ENCODE measurements at places on chromosomes 2 and 18.

DNA sequence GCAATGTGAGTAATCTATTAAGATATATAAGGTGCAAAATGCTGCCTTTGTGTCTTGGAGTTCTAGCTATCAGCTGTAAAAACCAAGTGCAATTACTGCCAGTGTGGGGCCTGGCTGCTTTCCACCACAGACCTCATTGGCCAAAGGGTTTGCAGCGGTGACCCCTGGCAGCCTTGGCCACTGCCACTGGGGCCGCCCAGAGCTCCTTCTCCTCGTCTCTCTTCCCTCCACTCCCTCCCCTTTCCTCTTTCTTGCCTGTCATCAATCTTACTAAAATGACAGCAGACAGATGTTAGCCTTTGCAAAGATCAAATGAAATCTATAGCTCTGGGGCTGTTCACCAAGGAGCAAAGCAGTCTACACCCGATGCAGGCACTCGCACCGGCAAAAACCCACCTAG is 986.3 kb downstream of the BCL11A start:
- no peak for DNase-seq

DNA sequence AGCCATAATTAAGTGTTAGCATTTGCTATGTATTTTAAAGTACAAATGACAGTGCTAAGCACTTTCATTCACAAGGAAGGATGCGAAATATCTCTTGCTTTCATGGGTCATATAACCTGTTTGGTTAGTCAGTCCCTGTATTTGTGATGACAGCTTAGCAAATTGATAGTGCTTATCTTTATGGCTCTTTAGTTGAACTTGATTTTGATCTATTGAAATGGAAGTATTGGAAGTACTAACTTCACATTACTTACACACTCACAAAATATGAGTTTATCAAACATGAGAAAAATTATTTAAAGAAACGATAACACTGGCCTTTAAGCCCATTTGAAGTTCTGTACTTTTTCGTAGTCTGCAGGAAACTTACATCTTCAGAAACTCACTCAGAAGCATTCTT is 97.4 kb upstream of the NEUROD1 start:
- no peak for DNase-seq

DNA sequence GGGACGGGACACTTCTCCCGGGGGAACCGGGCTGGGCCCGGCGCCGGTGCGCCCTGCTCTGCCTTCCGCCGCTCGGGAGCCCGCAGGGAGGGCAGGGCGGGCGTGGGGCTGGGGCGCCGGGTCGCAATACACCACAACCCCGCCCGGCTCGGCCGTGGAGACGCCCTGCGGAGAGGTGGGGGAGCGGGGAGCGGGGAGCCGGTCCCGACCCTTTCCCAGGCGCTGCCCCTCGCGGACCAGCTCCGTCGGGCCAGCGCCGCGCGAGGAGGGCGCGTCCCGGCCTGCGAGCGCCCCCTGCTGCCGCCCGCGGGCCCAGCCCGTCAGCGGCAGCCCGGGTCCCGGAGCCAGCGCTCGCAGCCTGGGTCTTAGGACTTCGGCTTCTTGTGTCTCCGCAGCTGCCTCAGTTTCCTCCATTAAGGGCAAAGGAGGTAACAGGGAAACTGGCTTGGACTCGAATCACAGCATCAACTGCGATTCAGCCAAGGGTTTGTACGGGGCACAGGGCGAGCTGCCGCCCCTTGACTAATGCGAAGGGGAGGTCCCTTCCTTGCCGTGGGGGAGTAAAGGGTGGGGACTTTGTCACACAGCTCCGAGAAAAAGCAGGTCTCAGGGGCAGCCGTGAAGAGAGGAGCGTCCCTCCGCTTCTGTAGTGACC is 635 bp upstream of the ADRA2B start:
- DNase-seq, result peak; percentile 69

DNA sequence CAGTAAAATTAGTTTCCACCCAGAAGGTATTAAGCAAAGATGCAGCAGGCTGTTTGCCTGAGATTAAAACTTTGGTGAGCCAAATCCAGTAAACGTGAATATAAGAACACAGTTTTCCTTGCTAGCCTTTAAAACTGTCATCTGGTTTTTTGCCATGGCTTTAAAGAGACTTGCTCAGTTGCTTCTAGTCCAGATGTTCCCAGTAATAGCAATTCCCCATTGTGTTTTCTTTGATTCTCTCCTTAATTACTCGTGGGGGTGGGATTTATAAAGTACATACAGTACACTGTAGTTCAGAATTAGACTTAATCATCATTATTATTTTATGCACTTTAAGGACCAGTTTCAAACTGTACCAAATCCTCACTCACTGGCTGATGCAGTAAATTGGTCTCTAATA is 303.5 kb upstream of the ZNF804A start:
- DNase-seq, result no peak

DNA sequence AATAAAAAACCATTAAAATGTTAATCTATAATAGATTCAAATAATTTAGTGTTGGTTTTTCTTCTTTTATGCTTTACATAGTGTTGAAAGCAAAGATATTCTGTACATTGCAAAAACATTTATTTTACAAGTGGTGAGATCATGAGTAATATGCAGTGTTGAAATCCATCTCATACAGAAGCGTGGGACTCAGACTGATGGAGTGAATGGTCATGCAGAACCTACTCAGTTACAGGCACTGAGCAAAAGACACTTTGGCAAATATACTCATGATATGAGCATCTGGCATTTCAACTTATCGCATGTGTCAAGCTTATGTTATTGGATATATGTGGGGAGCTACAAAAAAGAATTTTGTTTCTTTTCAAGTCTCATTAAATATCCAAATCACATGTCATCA is 620.2 kb upstream of the NETO1 start:
- no peak for DNase-seq

- DNase-seq, result no peak
Observed at GRCh38 chr2:75100011-75100800, 99.1 kb downstream of the TACR1 start.

DNA sequence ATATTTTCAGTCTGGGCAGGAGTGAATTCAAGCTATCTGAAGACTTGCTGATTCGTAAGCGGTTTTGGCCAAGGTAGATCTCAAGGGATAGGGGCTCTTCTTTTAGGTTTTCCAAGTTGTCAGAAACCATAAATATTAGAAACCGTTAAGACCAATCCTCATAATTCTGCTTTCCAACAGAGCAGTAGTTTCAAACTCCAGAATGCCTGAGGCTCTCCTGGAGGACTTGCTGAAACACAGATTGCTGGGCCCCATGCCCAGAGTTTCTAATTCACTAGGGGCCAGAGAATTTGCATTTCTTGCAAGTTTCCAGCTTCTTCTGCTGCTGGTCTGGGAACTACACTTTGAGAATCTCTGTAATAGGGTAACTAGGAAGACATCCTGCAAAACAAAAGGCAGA is 1855.7 kb upstream of the CELF4 start:
- no peak for DNase-seq

DNA sequence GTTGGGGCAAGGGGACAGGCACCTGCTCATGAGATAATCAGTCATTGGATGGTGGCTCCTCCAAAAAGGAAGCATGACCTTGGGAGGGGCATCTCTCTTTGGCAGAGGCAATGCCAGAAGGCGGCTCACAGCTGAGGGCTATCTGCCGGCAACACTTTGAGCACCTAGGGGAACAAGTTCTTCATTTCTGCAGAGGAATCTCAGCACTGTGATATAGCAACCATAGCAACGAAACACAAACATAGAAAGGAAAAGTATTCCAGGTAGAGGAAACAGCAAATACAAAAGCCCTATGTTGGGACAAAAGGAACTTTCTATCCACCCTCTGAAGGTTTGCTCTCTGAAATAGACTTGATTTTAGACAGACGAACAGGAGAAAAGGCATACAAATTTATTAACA is 89.1 kb upstream of the NEDD4L start:
- DNase-seq, result no peak

DNA sequence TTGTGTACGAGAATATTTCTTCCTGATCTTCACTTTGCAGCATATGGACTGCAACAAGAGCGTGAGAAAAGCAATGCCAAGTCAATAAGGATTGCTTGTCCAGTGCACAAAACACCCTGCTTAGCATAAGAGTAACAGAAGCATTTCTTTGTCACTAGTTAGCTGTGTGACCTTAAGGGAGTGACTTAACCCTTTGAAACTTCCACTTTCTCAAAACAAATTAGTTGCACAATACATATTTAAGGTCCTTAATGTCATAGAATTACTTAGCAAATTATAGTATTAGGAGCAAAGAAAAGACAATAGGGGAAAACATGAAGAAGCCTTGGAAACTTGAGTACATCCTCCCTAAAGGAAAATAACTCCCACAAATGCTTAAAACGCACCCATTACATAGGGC is 230.1 kb downstream of the RNF152 start:
- DNase-seq, result no peak

DNA sequence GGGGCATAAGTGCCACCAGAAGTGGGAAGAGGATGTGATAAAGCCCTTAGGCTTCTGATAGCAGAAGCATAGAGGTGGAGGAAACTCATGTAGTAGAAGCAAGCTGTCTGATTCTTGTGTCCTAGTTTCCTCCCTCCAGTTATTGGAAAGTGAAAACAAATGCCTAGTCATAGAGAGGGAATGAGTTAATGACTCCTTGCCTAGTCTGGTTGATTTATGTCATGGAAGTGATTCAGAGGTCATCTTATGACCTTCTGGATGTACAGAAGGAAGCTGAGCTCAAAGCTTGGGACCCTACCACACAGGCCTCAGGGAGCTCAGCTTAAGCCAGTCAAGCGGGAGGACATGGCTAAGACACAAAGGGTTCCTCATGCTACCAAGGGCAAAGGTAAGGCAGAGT is 232.2 kb downstream of the THSD7B start:
- no peak for DNase-seq

- DNase-seq, result no peak
Observed at GRCh38 chr2:239240414-239240881, 160.4 kb downstream of the HDAC4 start.

DNA sequence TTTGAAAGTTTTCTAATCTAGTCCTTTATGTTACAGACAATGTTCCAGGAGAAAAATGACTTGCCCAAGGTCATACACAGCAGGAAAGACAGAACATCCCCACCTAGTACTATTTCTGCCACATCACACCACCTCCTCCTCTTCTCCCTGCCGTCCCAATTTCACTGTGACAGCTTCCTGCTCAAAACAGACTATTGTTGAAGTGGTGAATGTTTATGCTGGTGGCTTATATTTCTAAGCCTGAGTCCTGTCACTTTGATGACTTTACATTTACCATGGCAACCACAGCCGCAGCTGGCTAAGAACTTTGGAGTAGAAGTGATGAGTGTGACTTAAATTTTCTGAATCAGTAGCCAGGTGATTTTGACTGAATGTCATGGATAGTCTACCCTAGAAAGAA is 10.0 kb downstream of the GALNT5 start:
- peak; percentile 19 for DNase-seq

Measured in activated CD4-positive, alpha-beta T cell treated with anti-CD3 and anti-CD28 coated beads for 48 hours (primary cell).